ENCODE measurements at places on chromosomes 5 and 9.

DNA sequence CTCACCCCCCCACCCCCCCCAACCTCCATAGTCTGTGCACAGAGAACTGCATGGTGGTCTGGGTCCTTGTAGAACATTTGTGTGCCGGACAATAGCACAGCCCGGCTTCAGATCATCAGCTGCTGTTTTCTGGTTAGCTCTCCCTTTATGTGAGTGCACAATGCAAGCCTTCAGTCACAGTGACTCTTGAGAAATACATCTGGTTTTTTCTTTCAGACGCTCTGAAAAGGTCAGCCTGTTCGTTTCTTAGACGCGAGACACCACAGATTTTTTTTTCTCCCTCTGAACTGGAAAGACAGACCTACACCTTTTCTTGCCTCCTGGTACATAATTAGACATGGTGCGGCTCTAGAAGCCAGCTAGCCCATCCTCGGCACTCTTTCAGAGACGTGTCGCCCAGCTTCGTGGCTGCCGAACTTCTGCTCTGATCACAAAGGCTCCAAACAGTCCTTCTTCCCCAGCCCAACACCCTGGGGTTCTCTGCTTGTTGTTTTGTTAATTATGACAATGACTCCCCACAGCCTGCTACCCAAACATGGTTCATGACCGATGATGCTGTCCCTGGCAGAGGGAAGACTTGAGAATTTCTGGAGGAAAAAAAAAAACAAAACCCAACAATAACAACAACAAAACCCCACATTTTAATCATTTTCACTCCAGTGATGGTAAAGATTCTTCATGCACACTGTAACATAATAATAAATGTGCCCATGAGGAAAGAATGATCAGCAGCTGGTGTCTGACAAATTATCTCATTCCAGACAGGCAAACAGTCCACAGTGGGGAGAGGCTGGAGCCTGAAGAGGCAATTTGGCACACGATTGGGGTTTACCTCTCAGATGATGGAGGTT is 241.4 kb upstream of the ZNF462 start:
- no peak for DNase-seq

- DNase-seq, result peak; percentile 50
Measured at GRCh38 chr5:157109744-157110143, 900 bp upstream of the HAVCR2 start.

- no peak for DNase-seq
Measured at GRCh38 chr9:109254317-109254716, 66.5 kb downstream of the EPB41L4B start.

- no peak for DNase-seq
Measured at GRCh38 chr5:171961117-171961516, 45.3 kb downstream of the FBXW11 start.

DNA sequence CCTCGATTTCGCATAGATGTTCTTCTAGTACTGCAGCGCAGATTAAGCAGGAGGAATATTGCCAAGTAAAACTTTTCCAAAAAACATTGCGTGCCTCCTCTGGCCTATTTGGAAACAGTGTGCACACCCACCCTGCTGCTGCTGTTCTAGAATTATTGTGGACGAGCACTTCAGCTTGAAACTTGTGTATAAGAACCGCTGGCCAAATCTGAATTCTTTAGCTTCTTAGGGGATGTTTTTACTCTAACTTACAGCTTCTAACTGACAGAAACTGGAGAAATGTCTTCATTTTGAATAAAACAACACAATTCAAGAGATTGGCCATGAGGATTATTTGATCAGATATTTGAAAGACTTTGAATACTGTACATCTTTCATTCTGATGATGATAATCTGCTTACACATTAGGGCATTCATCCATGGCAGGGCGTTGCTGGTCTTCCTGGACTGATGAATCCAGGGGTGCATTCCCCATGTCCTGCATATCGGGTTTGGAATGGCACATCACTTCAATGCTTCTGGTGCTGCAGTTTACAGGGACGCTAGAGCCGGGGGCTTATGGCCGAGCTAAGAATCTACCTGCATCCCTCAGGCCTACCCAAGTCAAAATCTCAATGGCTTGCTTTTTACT is 6.5 kb downstream of the ADAMTS16 start:
- DNase-seq, result no peak

DNA sequence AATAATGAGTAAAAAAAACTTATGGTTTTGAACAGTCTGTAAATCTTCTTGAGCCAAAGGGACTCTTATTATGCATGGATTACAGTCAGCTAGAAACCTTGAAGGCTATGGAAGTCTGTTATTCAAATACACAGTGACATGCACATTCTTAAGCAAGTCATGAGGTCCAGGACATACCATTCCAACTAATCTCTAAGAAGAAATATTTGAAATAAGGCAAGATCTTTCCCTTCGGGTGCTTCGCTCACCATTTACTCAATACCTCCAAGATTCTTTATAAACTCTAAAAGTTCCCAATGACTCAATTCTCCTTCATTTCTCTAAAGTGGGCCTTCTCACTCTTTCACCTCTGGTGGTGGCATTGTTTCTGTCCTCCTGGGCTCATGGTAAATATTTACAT is 811.0 kb downstream of the NR2F1-AS1 start:
- no peak for DNase-seq

DNA sequence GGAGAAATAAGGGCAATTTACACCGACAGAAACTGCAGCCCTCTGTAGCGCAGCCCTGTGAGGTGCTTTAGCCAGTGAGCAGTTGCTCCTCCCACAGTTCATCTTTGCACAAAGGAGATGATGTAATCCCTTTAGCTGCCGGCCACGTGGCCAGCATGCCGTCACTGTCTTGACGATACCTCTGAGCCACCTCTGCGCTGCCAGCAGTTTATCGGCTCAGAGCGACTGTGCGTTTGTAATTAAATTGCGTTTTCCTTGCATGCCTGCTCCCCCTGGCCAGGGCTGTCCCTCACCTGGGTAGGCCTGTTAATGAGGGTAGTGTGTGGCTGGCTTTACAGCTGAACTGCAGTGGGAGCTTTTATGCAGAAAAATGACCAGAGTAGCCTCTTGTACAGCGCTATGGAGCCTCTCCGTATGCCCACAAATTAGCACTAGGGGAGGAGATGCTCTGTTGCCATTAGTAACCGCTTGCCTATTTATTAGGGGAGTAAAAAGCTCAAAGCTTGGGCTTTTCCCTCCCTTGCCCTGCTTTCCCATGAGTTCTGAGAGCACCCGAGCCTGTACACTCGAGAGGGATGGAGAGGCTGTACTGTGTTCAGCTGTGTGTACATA is 107.0 kb downstream of the TRIO start:
- DNase-seq, result no peak

GRCh38 chr5:5981562-5981961 is 396.8 kb downstream of the MED10 start:
- no peak for DNase-seq

GRCh38 chr5:81315336-81315735 is 13.9 kb downstream of the ZCCHC9 start:
- DNase-seq, result no peak

- DNase-seq, result peak; percentile 69
Measured at GRCh38 chr9:96217754-96218693, 84.0 kb downstream of the HSD17B3 start.

DNA sequence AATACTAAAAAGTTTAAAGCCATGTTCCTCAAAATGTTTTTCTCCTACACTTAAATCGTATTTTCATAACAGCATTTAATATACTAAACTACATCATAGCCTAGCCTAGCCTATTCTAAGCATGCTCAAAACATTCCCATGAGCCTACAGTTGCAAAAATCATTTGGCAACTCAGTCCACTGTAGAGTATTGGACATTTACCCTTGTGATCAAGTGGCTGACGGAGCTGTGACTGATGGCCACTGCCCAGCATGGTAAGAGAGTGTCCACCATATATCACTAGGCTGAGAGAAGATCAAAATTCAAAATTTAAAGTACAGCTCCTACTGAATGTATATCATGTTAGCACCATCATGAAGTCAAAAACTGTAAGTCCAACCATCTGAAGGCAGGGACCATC is 30.9 kb downstream of the SEMA5A start:
- no peak for DNase-seq

DNA sequence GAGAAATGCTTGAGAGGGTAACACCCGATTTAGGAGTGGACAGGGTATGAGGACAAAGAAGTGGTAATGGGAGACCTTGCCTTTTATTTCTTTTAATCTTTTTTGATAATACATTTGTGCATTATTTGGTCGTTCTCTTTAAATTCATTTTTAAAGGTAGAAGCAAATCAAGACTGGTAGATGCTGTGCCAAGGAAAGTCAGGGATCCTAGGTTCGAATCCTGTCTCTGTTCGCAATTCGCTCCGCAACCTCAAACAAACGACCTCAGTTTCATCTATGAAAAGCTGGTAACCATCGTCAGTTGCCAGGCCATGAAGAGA is 353 bp upstream of the TMED9 start:
- no peak for DNase-seq

DNA sequence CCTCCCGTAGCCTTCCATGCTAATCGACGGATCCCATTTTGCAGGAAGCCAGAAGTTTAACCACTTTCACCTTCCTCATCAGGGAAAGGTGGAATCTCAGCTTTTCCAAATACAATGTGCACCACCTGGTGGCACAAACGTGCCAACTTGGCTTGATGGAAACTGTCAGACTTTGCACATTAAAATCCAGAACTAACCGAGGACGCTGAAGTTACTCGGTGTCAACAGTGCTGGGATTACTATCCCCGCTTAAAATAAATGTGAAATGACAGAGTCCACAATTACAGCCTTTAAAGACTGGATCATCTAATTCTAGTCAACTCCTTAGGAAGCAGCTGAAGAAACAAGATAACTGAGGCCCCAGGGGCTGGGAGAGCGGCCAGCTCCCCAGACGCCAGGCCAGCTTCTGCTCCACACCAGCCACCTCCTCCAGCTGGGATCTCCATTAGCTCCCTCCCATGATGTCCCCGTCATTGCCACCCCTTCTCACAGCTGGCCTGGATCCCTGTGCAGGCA is 50.1 kb upstream of the RETREG1 start:
- DNase-seq, result peak; percentile 13

DNA sequence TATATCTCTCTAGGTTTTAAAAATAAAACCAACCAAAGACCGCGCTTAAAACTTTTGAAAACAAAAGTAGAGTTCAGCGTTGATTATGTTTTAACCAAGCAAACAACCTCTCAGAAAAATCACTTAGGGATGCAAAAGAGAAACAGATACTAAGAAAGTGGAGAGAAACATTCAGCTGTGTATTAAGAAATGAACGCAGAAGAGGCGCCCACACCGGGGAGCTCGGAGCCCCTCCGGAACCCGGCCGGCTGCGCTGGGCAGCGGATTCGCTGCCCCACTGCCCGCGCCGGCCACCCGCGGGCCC is 1.4 kb downstream of the PITX1 start:
- DNase-seq, result no peak

DNA sequence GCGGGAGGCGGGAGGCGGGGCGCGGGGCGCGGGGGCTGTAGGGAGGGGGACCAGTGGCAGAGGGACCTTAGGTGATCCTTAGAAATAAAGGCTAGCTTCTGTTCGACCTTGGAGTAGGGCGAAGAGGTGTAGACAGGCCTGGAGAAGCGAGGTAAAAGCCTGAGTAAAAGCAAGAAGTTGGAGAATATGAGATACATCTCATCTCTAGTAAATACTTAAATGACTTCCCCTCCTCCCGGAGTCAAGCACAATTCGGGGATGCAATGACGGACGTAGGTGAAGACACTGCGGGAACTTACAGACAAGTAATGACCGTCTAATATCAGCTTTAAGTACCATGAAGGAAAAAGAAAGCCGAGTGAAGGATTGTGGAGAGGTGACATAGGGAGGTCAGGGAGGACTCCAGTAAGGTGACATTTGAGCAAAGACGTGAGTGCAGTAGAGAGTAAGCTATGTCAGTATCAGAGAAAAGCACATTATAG is 466 bp downstream of the SMC2 start:
- DNase-seq, result no peak

DNA sequence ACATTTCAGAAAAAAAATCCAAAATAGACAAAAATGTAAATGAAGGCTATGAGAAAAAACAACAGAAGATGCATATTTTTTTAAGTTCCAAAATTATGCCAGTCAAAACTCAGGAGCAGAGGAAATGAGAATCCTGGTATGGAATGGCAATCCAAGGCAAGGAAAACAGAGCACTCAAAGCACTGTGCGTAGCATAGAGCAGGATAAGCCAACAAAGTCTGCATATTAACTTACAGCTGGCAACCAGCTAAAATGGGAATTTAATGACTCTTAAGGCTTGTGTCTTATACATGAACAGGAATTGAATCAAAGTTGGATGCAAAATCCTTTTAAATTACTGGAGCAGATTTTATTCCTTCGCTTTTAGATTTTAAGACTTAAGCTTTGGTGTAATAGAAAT is 203.5 kb upstream of the DAPK1 start:
- no peak for DNase-seq

DNA sequence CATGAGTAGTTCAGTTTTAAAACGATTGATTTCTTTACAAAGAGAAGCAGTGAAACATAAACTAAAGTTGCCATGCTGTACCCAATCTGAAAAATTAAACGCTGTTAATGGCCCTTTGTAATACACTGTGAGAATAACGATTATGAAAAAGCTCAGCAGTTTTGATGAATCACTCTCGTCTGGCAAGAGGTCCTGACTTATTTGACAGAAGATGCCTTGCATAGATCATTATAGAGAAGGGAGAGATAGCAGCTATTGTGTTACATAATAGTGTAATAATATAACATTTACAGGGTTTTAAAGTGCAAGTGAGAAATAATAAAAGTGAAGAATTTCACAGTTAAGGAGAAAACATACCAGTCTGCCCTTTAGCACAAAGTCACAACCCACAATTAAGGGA is 361.5 kb upstream of the CDH10 start:
- no peak for DNase-seq

GRCh38 chr5:148912146-148912545 is 85.7 kb downstream of the ADRB2 start:
- no peak for DNase-seq

GRCh38 chr5:91219091-91219802 is 163.9 kb downstream of the ARRDC3 start:
- no peak for DNase-seq

- no peak for DNase-seq
Measured at GRCh38 chr5:19322716-19323485, 665.1 kb downstream of the CDH18 start.

DNA sequence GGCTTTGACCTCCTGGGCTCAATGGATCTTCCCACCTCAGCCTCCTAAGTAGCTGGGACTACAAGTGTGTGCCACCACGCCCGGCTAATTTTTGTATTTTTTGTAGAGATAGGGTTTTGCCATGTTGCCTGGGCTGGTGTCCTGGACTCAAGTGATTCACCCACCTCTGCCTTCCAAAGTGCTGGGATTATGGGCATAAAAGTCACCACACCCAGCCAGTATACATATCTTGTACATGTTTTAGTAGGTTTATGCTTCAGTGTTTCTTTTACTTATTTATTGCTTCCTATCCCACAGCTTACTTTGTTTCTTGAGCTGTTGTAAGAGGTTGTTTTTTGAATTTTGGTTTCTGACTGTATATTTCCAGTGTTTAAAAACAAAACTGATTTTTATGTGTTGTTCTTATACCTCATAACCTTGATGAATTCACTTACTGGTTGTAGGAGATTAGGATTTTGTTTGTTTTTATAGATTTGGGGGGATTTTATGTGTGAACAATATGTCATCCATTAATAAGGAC is 12.9 kb downstream of the FBXW5 start:
- DNase-seq, result no peak
